ENCODE measurements at places on chromosomes 6 and 20.

DNA sequence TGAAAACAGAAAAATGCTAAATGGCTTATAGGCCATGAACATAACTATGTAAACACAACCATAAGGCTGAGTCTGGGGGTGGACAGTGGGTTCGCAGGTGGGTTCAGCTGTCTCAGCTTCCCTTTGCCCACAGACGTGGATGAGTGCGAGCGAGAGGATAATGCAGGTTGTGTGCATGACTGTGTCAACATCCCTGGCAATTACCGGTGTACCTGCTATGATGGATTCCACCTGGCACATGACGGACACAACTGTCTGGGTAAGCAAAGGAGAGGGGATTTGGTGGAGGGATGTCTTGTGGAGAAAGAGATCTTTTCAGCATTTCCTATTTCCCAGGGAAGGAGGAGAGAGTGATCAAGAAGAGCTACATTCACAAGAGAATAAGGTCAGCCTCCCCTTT, 14.7 kb downstream of the SCUBE3 start:
- no peak for DNase-seq

GRCh38 chr20:31642837-31643236, 5.1 kb downstream of the COX4I2 start:
- no peak for DNase-seq

- no peak for DNase-seq
Observed at GRCh38 chr20:21435576-21435975, 38.2 kb upstream of the NKX2-4 start.

- DNase-seq: no peak
Observed at GRCh38 chr20:55782912-55783253, 222.4 kb downstream of the CBLN4 start.

DNA sequence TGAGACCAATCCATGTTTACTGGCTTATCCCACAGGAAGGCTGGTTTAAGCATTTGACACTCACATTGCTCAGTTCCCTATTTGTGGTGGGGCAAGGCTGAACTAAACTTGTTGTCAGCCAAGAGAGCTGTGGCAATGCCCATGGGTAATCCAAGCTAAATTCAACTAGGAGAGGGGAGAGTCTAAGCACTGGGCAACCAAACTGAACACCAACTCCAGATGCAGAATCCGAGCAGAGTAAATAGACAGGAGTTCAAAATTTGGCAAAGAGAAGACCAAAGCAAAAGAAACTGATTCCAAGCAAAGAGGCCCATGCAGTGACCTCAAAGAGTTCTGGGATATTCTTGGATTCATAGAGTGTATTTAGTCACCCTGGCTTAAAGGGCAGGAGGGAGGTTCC, 106.5 kb upstream of the NT5E start:
- DNase-seq: no peak

- no peak for DNase-seq
Observed at GRCh38 chr6:100309174-100309573, 155.5 kb downstream of the SIM1 start.

Measured in RWPE1 (cell line).